ENCODE measurements at places on chromosomes 1 and 21. TPM values are rescaled to one million over a fixed set of nuclear protein-coding genes. Genes with fewer than 3 reads are reported as not detected.

DNA sequence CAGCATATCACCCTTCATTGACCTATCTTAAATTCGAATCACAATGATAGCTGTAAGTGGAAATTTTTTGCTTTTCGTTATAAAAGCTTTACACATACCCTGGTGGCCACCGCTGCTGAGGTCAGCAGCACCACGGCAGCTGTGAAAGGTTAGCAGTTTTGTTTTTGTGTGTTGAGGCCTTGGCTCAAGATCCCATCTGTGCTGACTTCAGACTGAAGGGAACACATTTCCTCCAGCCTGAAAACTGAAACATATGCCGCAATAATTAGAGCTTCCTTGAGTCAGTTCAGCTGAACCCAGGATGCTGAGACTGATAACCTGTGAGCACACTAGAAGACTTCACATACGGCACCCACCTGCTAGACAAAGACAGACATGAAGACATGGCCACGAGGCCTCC, 103.0 kb downstream of the SMYD3 start:
- no peak for DNase-seq

DNA sequence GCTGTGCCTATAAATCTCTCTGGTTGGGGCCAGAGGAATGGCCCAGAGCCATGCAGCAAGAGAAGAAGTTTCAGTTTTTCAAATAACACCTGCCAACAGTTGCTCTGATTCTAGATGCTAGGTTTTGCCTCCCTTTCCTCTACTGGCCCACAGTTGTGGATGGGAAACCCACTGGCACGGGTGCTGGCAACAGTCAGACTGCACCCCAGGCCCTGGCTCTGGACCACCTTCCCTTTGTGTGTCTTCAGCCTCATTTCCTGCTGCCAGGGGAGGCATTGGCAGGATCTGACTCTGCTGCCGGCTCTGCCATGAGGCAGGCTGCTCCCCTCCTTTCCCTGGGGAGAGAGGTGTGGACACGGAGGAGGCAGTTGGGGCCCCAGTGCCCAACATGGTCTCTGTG, 142.0 kb downstream of the IGSF21 start:
- DNase-seq: no peak

DNA sequence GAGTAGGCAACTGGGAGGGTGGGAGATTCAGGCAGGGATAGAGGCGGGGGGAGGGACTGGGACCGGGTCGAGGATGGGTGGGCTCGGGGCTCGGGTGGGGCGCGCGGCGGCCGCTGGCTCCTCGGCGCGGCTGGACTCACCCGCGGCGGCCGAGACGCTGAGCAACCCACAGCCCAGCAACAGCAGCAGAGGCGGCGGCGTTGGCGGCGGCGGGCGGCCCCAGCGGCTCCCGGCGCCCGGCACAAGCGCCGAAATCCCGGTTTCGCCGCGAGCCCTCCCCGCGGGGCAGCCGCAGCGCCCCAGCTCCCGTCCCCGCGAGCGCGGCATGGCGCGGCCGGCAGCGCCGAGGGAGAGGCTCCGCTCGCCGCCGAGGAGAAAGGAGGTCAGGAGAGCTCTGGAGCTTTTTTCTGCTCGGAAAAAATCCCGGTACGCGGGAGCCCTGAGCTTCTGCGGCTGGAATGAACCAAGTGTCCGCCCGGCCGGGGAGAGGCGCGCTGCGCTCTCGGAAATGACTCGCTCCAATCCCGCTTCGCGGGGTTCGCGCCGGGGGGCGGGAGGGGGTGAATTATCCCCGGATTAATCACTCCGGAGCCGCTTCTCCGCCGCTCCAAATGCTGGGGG, at the start of gene CSMD2:
Gene CSMD2 (minus strand): TSS at position 460 of the 621 bp plus-strand sequence. CDS start 133 bp downstream, at position 327.
- peak; percentile 39 for DNase-seq

DNA sequence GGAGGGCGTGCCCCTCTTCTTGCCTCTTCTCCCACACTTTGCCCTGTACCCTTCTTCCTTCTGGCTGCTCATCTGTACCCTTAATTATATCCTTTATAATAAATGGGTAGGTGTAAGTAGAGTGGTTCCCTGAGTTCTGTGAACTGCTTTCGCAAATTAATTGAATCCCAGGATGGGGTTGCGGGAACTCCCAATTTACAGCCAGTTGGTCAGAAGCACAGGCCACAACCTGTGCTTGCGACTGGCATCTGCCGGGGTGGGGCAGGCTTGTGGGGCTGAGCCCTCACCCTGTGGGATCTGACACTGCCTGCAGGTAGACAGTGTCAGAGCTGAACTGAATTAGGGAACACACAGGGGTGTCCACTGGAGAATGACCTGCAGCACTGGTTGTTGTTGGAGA, 244.9 kb downstream of the KCNJ6 start:
- DNase-seq: no peak

GRCh38 chr1:248189026-248189425, 8.0 kb upstream of the OR2M3 start:
- no peak for DNase-seq

DNA sequence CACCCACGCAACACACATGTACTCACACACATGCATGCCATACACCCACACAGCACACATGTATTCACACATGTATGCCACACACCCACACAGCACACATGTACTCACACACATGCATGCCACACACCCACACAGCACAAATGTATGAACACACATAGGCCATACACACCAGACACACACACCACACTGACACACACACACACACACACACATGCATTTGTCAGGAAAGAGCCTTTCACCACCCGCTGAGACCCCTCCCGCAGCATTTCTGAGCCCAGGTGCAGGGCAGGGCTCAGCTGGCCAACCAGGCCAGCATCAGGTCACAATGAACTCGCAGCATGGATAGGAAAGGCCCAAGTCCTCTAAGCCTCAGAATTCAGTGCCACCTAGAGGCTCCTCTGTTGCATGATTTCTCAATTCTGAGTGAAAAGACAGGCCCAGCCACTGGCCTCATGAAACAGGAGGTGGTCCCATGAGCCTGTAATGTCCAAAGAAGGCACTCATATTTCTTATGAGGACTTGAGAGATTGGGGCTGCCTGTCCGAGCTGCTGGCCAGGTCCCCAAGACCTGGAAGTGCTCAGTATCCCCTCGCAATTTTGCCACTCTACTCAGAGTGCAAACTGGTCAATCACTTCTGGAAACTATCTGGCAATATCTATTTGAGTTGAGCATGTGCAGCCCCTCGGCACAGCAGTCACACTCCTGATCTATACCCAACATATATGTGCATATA, 57.3 kb downstream of the PSMG1 start:
- DNase-seq: no peak

DNA sequence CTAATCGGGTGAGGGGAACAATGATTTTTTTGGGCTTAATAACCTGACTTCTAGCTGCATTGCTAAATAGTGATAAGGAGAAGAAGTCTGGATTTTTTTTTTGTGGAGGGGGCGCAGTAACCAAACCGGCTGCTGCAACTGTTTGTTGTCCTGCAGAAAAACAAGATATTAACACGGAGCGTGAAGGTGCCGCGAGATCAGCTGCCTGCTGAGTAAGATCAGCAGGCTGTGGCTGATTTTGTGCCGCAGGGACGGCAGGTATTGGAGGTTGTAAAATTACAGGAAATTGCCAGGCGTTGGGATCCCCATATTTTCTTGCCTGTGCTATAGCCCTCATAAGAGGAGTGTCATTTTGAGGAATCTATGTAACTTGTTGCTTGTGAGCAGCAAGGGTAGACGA, 8.7 kb upstream of the LRRC47 start:
- DNase-seq: no peak

DNA sequence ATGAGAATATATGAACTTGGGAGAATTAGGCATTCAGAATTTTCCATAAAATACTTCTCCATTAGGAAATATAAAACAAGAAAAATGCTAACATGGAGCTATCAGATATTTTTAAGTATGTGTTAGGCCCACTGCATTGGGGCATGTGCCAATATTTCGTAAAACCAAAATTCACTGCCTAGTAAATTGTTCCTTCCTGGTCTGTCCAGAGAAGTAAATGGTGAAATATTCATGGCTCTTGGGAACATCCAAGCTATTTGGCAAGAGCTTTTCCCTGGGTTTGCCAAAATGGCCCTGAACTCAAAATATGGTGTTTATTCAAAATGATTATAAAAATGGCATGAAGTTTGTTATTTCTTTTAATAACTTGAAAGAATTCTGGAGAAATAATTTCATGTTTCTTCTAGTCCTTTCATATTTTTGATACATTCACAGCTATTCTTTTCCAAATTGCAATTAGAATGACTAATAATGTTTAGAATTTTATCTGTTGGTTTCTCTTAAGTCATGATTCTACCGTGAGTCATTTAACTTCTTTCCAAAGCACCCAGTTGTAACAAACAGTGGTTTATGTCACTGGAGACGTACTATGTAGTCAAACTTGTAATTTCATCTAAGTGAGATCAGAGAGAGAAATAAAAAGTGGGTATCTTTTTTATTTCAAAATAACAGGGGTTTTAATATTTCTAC, 25.7 kb upstream of the SLC19A2 start:
- no peak for DNase-seq

DNA sequence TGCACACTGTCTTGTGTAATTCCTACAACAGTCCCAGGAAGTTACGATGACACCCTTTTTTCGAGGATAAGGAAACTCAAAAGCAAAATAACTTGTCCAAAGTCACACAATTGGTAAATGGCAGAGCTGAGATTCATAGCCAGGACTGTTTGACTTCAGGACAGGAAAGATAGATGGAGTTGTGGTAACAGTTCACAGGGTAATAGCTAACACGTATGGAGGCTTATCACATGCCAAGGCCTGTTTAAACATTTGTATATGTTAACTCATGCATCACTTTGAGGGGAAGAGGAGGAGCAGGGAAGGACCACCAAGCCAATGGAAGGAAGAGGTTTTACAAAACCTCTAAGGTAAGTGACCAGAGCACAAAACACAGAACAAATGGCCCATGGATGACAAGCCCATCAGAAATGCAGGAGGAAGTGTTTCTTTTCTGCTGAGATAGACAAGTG, 2.8 kb downstream of the DHCR24 start:
- DNase-seq: no peak

GRCh38 chr21:43338951-43339350, 88.0 kb downstream of the SIK1 start:
- DNase-seq: peak; percentile 46

GRCh38 chr1:18341291-18342069, 139.2 kb upstream of the KLHDC7A start:
- DNase-seq: no peak

- no peak for DNase-seq
Measured at GRCh38 chr1:85584923-85585322, 4.4 kb downstream of the CCN1 start.

DNA sequence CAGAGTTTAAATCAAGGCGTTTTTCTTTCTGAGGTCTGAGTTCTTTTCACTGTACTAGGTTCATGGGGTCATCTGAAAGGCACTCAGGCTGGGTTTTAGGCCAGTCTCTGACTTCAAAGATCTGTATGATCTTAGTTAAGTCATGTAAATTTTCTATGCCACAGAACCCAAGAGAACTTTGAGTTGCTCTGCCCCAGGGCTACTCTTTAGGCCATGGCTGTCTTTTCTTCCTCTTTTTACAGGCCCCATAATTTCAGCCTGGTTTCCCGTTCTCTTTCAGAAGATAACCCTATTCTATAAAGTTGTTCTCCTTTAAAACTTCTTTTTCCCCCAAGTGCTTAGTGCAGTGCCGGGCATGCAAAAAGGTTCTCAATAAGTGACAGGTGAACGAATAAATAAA, 26.1 kb downstream of the METTL13 start:
- no peak for DNase-seq

- DNase-seq: no peak
Measured at GRCh38 chr21:15408089-15408488, 321.7 kb upstream of the USP25 start.

- DNase-seq: no peak
Measured at GRCh38 chr1:234559152-234559901, 50.7 kb downstream of the IRF2BP2 start.

DNA sequence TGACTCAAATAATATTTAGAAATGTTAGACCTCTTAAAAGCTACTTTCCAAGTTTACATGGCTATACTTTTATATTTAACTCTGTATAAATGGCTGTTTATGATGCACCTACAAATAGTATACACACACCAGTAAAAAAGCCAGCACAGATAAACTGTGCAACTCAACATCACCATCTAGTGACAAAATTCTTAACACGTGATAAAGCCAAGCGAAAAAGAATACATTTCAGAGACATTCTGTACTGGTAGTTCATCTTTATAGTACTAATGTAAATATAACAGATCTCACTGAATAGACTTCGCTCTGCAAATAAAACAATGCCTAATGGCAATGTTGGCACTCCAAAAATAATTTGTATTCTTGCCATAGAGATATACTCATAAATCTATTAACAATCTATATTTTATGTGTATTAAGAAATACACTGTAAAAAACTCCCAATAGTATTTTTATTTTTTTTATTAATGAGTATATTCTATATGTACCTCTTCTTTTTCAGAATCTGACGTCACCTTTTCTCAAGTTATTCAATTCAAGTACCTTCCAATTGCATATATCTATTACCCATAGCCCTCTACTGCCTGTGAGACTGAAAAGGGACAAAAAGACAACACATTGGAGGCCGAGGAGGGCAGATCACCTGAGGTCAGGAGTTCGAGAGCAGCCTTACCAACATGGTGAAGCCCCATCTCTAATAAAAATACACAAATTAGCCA, 100.2 kb downstream of the DPYD start:
- no peak for DNase-seq

DNA sequence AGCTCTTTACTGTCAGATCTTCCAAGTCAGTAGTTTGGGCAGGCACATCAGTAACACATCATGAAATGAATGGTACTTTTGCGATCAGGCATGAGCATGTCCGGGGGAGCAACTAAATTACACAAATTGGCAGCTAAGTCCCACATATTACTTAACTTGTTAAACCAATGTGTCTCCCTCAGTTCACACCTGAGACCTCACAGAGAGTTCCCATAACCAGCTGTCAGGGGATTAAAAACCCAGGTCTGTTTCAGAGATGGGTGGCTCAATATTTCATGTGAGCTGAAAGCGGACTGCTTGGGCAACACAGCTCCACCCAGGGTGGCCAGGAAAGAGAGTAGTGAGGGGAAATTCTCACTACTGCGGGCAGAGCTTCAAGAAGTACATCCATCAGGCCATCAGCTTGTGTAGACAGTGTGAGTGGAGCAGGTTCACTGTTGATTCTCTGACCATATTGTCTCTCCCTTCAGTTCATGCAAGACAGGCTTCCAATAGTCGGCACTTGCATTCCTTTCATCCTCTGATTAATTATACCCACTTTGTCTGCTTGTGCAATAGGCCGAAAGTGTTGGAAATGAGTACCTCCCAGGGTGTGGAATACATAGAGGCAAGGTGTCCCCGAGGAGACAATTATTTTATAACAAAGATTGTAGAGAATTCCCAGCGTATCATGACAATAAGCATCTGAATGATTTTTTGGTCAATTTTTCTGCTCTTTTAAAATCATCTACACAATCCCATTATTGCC, 139.9 kb downstream of the PTGER3 start:
- no peak for DNase-seq

The PLPPR5 gene
- not detected for total RNA-seq

The CASQ1 gene
- total RNA-seq: 399 TPM

The RBM11 gene
- total RNA-seq: not detected

The SPRR2A gene
- not detected for total RNA-seq

The OR10J1 gene
- not detected for total RNA-seq
